ENCODE measurements at places on chromosomes 6 and 20.

- no peak for DNase-seq
These were observed 255.9 kb downstream of the FOXC1 start for GRCh38 chr6:1865585-1865984.

- DNase-seq, result no peak
These were observed 57.7 kb downstream of the FAM229B start for GRCh38 chr6:112145080-112145573.

DNA sequence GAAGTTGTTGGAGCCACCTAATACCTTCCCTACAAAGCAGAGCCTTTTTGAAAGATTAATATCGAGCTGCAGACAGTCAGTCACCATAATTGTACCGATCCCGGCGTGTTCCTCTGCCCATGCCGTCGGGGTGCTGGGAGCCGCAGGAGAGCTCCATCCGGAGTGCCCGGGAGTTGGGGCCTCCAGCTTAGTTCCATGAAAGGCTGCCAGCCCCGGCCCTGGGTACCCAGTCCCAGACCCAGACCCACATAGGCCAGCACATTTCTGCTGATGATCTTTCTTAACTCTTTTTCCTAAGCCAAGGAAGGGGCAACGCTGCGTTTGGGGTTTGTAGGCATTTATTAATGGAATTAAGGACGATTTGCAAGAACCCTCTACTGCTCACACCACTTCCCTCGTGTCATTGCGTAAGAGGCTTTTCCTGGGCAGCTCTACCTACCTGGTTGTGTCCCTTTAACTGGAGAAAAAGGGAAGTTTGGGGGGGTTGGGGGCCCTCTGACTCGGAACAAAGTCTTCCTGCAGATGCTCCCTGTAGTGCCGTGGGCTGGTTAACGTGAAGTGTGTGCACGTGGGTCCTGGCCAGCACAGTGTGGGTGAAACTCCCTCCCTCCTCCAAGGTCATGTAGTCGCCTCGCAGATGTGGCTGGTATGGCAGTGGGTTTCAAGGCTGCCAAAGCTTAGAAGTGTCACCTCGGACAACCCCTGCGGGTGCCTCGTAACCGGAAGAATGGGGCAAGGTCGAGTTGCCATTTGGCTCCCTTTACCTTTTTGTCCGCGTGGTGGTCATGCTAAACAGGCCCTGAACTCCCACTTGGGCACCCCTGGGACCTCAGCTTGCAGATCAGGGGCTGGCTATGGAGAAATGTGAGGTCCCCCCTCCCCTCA, 54.3 kb upstream of the APCDD1L start:
- DNase-seq, result no peak

DNA sequence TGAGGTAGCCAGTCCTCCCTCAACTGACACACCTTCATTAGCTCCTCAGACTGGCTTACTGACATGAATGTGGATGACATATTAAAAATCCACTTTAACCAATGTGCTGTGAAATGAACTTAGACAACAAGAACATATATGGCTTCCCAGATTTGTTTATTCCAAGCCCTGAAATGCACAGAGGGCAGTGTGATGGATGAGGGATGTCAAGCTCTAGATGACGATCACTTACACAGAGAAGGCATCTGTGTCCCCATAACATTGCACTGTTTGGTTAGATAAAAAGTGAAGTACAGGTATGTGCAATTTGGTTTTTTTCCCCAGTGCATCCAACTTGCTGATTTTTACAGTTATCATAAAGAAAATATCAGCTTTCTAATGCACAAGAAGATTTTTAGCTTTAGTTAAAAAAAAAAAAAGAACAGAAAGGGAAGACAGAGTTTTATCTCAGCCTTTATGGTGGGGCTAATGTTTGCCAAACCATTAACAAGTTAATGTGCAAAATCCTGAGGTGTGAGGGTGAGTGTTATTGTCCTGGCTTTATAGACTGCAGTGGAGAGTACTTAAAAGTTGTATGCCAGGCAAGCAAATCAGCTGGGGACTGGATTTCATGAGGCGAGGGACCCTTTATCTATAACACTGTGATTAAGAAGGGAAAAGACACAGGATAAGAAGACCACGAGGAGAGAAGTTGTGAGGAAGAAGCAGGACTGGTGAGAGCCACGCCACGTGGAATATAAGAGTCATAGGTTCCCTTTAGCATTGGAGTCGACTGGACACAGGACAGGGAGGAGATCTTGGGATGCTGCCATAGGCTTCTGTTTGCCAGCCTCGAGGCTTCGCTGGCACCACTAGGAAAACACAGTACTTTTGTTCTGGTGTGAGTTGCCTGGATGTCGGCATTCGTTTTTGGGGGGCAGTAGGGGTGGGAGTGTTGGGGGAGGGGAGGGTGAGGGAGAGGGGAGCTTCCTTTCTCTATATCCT, 90.0 kb upstream of the BACH2 start:
- DNase-seq, result no peak

DNA sequence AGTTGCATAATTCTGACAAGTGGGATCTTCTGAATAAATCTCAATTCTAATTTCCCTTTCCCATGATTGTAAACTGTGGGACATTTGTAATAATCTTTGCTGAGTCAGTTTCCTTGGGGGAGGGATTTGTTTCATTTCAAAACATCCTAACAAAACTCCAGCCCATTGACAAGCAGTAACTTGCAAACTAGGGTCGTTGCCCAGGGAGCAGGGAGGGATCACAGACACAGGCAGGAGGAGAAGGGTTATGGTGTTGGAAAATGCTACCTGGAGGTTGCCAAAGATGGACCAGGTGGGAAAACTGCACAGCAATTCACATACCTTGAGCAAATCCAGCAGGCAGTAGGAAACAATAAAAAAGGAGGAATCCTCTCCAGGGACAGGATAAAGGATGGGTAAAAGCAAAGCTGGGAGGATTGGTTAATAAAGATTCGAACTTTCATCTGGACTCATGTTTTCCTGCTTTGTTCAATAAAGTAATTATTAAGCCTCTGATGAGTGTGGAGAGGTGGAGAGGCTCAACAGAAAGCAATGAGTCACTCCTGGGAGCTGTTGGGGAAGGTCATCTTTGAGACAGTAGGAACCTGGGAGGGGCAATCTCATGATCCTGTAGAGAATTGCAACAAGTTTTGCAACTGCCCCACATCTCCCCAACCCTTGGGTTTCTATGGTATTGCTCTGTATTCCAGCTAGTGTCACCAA, 87.3 kb upstream of the AKIRIN2 start:
- DNase-seq, result no peak

GRCh38 chr20:46359233-46359751, 47.1 kb downstream of the ELMO2 start:
- no peak for DNase-seq

DNA sequence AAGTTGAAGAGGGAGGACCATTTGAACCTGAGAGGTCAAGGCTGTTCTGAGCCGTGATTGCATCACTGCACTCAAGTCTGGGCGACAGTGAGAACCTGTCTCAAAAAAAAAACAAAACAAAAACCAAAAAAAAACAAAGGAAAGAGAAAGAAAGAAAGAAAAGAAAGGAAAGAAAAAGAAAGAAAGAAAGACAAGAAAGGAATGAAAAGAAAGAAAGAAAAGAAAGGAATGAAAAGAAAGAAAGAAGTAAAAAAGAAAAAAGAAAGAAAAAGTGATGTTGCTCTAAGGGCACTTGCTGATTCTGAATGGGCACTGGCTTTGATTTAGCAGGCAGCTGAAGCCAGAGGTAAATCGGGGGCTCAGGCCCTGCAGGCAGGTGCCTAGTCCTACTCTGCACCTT, 161.0 kb downstream of the MCHR2 start:
- DNase-seq, result no peak

DNA sequence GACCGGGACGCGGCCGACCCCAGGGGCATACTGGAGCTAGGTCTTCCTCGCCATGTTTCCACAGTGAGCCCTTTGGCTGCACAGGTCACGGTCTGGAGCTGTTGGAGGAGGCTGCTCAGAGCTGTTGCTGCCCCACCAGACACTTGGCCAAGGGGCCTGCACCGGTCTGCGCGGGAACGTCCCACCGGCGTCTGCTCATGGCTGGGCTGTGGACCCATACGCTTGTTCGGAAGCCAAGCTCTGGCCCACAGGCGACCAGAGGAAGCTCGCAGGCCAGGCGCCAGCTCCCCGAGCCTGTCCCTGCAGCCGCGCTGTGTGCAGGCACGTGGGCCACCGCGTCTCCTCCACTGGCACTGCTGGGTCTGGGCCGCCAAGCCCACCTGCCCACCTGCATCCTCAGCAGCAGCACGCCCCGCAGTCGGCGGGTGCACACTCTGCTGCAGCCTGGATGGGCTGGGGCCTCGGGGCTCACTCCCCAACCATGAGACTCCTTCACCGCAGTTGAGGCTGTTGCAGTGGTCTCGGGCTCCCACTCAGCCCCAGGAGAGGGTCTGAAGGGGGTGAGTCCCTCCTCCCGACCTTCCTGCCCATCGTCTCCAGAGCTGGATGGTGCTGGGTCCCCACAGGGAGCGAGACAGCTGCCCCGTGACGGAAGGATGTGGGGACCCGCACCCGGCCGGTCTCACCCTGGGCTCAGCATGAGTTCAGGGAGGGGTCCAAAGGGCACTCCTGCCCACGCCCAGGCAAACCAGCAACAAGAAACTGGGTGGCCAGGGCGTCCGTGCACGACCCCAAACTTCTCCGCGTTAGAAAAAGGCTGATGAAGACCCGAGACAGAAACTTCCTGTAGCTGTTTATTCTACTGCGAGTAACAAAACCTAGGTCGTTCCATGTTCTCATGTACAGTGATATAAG, 15.5 kb upstream of the TCFL5 start:
- no peak for DNase-seq

DNA sequence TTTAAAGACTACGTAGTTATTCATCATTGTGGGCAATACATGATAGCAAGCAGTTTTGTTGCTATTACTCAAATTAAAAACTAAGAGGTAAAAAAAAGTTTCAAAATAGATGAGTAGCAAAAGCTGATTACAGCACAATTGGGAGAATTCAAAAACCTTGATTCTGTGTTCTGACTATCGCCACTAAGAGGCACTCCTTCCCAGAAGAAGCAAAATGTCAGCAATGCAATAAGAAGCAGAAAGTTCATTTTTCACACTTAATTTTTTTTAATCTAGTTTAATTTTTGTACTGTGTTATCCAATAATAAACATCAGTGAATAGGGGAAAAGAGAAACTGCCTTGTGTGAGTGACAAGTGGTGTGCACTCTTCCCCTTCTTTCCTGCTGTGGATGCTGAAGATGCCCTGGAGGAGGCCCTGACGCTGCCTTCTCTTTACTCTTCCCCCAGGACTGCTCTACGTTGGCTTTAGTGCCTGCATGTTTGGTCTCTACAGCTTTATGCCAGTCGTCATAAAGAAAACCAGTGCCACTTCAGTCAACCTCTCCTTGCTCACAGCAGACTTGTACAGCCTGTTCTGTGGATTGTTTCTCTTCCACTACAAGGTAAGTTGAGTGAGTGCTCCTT, 263.2 kb upstream of the PLN start:
- no peak for DNase-seq

GRCh38 chr20:41034239-41034638, 5.6 kb downstream of the TOP1 start:
- DNase-seq, result no peak

- DNase-seq, result no peak
These were observed 15.6 kb upstream of the MRGBP start for GRCh38 chr20:62780696-62781095.

- DNase-seq, result no peak
These were observed at the start of gene PGC for GRCh38 chr6:41747256-41748101. PGC (minus strand) TSS chr6:41747397; CDS start chr6:41747334, 63 bp downstream.

DNA sequence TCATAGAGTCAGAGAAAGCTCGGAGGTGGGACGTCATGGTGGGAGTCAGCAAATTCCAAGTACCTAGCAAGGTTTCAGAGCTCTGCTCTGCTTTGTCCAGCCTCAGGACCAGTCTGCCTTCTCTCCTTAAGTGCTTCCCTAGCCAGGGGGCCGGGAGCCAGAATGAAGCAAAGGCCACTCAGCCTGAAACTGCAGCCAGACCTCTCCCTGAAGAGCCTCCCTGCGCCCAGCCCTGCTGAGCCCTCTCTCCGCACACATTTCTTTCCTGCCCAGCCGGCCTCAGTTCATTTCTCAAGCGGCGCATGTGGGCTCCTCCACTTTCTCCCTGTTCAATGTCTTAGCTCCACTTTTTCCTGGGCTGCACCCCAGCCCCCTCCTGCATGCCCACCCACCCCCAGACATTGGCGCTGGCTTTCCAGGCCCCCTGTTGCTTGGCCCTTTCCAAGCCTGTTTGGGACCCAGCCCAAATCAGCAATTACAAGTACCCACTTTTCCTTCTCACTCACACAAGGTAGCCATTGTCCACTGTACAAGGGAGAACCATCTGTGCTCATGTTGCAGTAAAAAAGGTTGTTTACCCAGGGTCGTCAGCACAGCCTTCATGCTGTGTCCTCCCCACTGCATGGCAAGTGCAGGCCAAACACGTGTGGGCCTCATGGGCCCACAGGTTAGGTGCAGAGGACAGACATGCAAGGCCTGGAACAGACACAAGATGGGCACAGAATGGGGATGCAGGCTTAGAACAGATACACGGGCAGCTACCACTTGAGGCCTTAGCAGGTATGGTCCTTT, 147.1 kb downstream of the MRPL14 start:
- no peak for DNase-seq

- DNase-seq, result no peak
These were observed 2.5 kb downstream of the DCDC2 start for GRCh38 chr6:24355393-24355792.

DNA sequence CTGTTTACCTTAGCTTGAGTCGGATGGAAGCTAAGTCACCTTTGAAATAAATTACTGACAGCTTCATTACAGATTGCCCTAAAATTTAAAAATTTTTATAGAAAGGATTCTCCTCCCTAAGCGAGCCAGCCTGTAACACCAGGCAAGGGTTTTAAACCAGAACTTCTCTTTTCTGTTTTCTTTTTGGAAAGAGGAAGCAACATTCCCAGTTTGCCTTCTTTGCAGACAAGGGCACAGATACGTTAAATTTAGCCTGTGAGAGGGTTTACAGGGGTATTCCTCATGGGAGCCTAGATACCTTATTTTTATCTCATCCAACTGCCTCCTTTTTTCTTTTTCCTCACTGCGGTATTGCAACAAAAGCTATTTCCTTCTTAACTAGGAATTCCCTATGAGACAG, 45.0 kb downstream of the GNAS start:
- DNase-seq, result no peak

- DNase-seq, result no peak
These were observed 156.9 kb downstream of the ASCC3 start for GRCh38 chr6:100724222-100724621.

GRCh38 chr6:20117474-20117873, 94.8 kb downstream of the MBOAT1 start:
- no peak for DNase-seq

DNA sequence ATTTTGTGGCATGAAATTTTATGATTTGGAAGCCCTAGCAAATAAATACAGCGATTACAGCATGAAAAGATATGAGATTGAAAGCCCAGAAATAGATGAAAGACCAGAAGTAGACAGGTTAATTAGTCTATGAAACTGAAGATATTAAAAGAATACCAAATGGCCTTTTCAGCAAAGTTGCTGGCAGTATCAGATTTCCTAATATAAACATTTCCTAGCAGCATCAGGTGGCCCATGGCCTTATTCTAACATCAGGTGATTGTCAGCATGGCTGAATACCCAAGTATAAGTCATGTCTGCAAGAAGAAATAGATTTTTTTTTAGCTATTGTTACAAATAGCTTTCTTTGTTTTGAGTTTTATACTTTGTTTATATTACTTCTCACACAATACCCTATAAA, 93.2 kb downstream of the CLVS2 start:
- no peak for DNase-seq

- DNase-seq, result no peak
These were observed 2.6 kb downstream of the PTK7 start for GRCh38 chr6:43078691-43079090.

GRCh38 chr6:44373787-44374186, 13.7 kb upstream of the CDC5L start:
- no peak for DNase-seq

GRCh38 chr6:3455147-3455568, 1.7 kb downstream of the SLC22A23 start:
- DNase-seq, result no peak

GRCh38 chr6:64516393-64516792, 880.8 kb downstream of the PHF3 start:
- DNase-seq, result no peak
